T-cell (primary cell): ENCODE measurements at places on chromosomes 5 and 9.
A peak's percentile ranks its signal among the peaks of the same experiment; 100 is the strongest.

DNA sequence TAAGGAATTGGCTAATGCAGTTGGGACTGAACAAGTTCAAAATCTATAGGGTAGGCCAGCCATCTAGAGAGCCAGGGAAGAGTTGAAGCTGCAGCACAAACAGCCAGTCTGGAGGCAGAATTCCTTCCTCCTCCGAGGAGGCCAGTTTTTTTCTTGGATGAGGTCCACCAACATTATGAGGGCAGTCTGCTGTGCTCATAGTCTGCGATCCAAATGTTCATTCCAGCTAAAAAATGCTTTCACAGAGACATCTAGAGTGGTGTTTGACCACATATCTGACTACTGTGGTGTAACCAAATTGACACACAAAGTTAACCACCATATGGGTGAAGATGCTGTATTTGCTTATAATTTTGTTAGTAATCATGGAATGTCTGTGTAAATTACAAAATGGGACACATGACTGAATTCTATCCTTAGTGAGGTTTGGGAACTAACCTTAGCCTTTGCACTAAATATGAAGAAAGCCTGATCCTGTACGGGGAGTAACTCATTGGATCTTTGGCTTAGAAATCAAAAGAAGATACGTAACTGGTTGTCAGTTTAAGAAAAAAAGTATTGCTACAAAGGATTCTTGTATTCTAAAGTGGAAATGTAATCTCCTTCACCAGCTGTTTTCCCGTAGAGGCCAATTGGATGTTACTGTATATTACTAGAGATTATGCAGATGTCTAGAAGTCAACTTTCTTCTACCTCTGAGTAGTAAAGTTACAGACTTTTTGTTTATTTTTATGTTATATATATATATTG is 70.6 kb downstream of the SPIN1 start:
- no peak for DNase-seq

- no peak for DNase-seq
These were observed 90.9 kb downstream of the CFAP90 start for GRCh38 chr5:7759951-7760580.

DNA sequence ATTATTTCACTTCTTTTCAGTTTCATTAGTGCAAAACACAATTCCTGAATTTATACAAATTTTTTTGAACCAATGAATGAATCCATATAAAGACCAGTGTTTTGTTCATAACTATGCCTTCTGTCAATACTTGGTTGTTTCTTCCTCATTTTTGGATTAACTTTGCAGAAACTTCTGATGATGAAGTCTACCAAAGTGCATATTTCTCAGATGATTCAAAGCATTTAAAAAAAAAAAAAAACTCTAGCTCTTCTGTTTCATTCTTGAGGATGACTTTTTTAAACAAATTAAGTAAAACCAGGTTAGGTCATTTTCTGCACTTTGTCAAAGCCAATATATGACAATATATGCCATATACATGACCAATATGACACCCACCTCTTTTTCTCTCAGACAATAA is 92.6 kb downstream of the CHSY3 start:
- DNase-seq = no peak

- no peak for DNase-seq
These were observed 401.1 kb upstream of the RGMB start for GRCh38 chr5:98372351-98372750.

- no peak for DNase-seq
These were observed 144.9 kb downstream of the ALDH1A1 start for GRCh38 chr9:72807765-72808445.

DNA sequence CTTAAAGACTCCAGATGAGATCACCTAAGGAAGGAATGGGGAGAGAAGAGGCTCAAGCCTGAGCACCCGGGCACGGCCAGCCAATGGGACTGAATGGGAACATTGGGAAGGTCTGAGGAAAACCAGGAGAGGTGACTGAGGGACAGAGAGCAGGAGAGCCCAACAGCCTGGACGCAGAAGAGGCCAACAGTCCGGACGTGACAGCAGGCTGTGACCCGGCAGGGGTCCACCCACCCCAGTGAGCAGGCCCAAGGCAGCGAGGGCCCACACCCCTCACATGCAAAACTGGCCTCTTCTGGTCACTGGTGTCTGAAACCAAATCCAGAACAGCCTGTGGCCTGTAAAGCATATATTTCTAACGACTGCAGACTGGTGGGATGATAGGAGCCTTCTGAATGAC is 7.6 kb upstream of the SPTLC1 start:
- DNase-seq = no peak

- DNase-seq = no peak
These were observed 274.0 kb upstream of the CDH9 start for GRCh38 chr5:27312291-27312893.

DNA sequence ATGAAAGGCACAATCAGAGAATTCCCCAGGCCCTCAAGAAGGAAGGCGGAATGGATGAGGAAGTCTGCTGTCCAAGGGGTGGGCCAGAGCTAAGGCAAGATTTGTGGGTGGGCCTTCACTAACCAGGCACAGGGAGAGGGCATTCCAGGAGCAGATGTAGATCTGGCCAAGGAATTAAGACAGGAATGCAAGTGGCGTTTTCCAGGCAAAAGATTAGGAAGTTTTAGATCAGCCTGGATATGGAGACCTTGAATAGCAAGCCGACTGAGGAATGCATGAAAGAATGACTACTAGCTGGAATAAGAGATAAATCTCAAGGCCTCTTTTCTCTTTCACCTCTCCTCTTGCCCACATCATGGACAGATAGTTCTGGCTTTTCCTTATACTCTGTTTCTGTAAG is 68.5 kb downstream of the GHR start:
- no peak for DNase-seq

- DNase-seq = no peak
These were observed 244.3 kb upstream of the PUM3 start for GRCh38 chr9:3088219-3088618.

- DNase-seq = peak; percentile 49
These were observed 42.2 kb upstream of the FBP1 start for GRCh38 chr9:94681508-94681907.

DNA sequence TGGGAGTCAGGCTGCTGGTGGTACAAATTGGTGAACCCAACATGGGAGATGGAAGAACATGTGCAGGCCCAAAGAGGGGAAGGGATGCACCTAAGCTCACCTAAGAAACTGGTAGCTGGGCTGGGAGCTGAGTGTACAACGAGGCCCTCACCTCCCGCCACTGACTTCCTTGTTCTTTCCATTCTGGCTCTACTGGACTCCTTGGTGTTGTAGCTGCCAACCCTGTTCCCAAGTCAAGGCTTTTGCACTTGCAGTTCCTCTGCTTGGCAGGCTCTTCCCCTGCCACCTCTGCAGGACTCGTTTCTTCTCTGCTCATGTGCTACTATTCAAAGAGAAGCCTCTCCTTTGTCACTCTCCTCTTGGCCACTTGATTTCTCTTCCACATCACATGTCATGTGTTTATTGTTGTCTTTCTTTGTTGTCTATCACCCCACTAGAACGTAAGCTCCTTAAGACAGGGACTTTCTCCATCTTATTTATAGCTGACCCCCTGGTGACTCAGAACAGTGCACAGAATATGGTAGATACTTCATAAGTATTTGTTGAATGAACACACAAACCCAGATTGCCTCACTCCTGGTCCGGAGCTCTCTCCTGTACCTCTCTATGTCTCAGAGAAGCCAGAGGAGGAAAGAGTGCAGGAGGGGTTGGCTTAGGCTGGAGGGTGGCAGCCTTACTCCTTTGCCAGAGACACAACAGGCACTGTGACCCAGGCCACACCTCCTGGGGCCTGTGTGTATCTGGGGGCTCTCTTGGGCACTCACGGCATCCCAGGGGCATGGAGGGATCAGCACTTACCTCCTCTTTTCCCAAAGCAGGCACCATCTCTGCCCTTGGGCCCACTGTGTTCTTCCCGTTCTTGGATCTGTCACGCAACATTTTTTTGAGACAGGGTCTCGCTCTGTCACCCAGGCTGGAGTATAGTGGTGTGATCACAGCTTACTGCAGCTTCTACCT is 5.2 kb upstream of the SPINK4 start:
- no peak for DNase-seq

DNA sequence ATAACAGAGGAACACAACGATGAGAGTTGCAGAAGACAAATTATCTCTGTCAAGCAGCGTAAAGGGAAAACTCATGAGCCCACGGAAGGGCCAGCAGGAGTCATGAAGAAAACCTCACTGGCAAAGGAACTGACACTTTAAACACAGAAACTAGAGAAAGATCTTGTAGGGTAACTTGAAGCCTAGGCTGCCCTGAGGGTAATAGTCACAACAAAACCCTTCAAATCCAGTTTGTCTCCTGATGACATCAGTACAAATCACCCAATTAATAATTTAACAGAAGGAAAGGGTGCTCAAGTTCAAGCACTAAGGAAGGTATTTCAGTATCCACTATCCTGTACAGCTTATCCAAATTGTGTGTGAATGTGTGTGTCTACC is 549.1 kb downstream of the MTRR start:
- DNase-seq = no peak

GRCh38 chr9:116436121-116436520 is 251.0 kb upstream of the TRIM32 start:
- DNase-seq = no peak

DNA sequence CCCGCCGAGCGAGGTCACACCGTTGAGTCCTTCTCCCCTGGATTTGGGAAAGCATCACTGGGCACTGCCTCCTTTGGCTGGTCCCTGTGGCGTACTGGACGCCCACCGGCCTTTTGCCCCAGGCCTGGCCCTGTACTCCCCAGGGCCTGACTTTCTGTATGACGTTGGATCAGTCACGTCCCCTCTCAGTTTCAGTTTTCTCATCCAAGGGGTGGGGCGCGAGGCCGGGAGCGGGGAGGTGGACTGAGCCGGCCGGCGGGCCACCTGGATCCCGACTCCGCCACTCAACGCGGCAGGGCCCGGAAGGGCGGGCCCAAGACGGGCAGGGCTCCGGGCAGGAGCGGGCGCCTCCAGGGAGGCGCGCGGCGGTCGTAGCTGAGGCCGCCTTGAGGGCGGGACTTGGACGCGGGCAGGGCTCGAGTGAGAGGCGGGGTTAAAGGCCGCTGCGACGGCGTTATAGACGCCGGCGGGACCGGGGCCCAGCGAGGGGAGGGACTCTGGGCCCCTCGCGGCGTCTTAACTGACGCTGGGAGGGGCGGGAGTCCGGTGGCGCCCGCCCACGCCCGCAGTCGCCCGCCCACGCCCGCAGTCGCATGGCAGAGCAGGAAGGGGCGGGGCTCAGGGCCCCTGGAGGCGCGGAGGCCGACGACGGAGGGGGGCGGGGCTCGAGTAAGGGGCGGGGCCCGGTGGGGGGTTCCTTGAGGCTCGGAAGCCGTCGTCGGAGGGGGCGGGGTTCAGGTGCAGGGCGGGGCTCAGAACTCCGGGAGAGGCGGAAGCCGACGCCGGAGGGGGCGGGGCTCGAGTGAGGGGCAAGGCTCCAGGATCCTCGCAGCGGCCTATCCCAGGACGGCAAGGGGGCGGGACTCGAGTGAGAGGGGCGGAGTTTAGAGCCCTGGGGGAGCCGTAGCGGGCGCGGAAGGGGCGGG is 549 bp upstream of the CARD19 start:
- DNase-seq = peak; percentile 100

GRCh38 chr5:56565644-56566043 is 249.7 kb upstream of the MAP3K1 start:
- DNase-seq = no peak

- DNase-seq = no peak
These were observed 210.7 kb upstream of the CDH10 start for GRCh38 chr5:24855485-24855884.

- no peak for DNase-seq
These were observed 158.7 kb upstream of the IER5L start for GRCh38 chr9:129336601-129337331.

GRCh38 chr9:130201399-130201873 is 29.2 kb downstream of the NCS1 start:
- no peak for DNase-seq

GRCh38 chr5:25823330-25823873 is 1178.6 kb upstream of the CDH10 start:
- no peak for DNase-seq

DNA sequence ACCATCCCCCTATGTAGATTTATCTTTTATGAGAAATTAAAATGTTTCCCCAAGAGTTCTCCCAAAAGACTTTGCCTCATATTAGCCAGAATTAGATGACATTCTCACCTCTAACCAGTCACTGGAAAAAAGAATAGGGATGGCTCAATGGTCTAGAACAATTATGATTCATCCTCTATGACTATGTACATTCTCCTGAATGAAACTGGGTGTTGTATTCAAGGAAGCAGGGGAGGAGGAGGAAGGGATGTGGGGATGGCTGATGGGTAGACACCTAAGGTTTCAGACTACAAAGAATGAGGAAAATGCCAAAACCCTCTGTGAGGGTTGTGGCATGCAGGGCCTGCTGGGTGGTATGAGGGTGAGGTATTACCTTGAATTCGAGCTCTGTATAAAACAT is 49.5 kb upstream of the BRINP1 start:
- DNase-seq = no peak

DNA sequence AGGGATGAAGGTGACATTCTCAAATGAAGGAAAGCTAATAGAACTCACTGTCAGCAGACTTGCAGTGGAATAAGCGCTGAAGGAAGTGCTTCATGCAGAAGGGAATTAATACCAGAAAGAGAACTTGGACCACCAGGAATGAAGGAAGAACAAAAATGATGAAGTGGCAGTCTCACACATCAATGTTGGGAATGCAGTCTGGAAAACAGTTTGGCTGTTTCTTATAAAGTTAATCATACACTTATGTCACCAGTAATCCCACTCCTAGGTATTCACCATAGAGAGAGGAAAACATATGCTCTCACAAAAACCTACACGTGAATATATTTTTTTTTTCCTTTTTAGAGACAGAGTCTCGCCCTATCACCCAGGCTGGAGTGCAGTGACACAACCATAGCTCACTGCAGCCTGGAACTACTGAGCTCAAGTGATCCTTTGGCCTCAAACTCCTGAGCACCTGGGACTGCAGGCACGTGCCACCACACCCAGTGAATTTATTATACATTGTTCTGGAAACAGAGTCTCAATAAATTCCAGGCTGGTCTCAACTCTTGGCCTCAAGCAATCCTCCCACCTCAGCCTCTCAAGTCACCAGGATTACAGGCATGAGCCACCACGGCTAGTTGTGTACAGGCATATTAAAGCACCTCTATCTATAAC is 81.2 kb downstream of the ROR2 start:
- DNase-seq = no peak

- DNase-seq = no peak
These were observed 27.8 kb downstream of the TMEM167A start for GRCh38 chr5:83049370-83049885.

DNA sequence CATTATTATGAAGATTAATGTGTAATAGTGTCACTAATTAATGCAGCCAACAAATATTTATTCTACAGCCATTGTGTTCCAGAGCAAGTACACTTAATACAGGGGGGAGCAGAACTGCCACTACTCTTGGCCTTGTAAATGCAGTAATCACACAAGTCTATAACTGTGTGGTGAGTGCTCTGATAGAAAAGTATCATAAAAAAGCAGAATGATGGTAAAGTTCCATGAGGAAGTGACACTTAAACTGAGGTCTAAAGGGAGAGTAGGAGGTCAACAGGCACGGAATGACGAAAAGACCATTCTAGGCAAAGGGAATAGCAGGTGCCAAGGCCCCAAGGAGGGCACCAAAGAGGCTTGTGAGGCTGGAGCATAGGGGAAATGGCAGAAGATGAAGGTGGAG is 142.9 kb downstream of the OSTF1 start:
- DNase-seq = no peak
